ENCODE measurements at places on chromosomes 1 and 21. TPM values are rescaled to one million over a fixed set of nuclear protein-coding genes. Genes with fewer than 3 reads are reported as not detected.

Gene MYBPH
- not detected for total RNA-seq

GRCh38 chr1:206893380-206893779 is 3.9 kb upstream of the IL24 start:
- H3K4me3 ChIP-seq = no peak overlapping the region
- H3K36me3 ChIP-seq = no peaks in the 10 kb centered on the region
- H3K27me3 ChIP-seq = peaks cover 31% of the 10 kb centered on the region
- no peak for DNase-seq

DNA sequence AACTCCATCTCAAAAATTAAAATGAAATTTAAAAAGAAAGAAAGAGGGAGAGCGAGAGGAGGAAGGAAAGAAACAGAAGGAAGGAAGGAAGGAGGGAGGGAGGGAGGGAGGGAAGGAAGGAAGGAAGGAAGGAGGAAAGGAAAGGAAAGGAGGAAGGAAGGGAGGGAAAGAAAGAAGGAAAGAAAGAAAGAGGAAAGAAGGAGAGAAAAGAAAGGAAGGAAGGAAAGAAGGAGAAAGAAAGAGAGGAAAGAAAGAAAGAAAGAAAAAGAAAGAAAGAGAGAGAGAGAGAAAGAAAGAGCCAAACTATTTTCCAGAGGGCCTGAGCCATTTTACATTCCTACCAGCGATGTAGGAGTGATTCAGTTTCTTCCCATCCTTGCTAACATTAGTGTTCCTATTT is 364.0 kb downstream of the RGS7 start:
- H3K27me3 ChIP-seq = no peaks in the 10 kb centered on the region
- H3K36me3 ChIP-seq = no peaks in the 10 kb centered on the region
- H3K4me1 ChIP-seq = peaks cover 3% of the 10 kb centered on the region
- no peak for DNase-seq

DNA sequence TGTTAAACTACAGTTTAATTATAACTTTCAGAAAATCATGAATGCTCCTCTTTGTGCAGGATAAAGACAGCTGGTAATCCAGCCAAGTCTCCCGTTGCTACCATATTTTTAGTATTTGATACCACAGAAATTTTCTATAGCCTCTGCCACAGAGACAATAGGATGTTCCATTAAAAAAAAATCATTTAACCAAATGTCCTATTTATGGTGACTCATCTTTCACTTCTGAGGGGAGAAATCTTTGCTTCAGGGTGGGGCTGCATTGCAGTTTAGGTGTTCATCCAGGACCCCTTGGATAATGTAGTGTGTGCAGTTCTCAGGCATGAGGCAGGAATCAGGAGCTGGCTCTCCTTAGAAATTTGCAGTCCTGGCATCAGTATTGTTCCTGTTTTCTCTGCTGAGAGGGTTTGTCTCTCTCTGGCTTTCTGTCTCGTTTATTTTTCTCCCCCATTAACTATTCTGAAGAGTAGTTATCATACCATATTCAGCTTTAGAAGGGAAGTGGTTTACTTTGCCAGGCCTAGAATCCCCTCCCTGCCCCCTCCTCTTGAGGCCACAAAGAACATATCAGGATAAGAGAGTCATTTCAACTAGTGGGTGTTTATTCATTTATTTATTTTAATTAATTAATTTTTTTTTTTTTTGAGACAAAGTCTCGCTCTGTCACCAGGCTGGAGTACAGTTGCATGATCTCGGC is 3.1 kb downstream of the PRUNE1 start:
- no peak for DNase-seq
- no peak overlapping the region for H3K27ac ChIP-seq
- no peaks in the 10 kb centered on the region for H3K27me3 ChIP-seq

GRCh38 chr1:150148837-150149270 is 862 bp upstream of the PLEKHO1 start:
- H3K27ac ChIP-seq = peak overlapping the region; percentile 97
- no peak for DNase-seq
- peaks cover 32% of the 10 kb centered on the region for H3K4me1 ChIP-seq
- H3K36me3 ChIP-seq = peaks cover 10% of the 10 kb centered on the region
- H3K4me3 ChIP-seq = peak overlapping the region; percentile 93
- H3K27me3 ChIP-seq = no peaks in the 10 kb centered on the region

GRCh38 chr1:24295535-24295934 is 23.6 kb upstream of the GRHL3 start:
- DNase-seq = no peak
- no peaks in the 10 kb centered on the region for H3K36me3 ChIP-seq
- peaks cover 9% of the 10 kb centered on the region for H3K4me1 ChIP-seq

Measured in progenitor cell of endocrine pancreas (in vitro differentiated cells).